ENCODE measurements at places on chromosomes 5 and 9.
A peak's percentile ranks its signal among the peaks of the same experiment; 100 is the strongest.

- peaks cover 5% of the 10 kb centered on the region for H3K36me3 ChIP-seq
- no peaks in the 10 kb centered on the region for H3K27me3 ChIP-seq
- H3K27ac ChIP-seq = no peak overlapping the region
- DNase-seq = no peak
Measured at GRCh38 chr5:443239-444151, 519 bp downstream of the EXOC3 start.

- DNase-seq = no peak
- H3K27ac ChIP-seq = no peak overlapping the region
- H3K4me3 ChIP-seq = no peak overlapping the region
- H3K36me3 ChIP-seq = peaks cover 23% of the 10 kb centered on the region
- H3K27me3 ChIP-seq = no peaks in the 10 kb centered on the region
- H3K4me1 ChIP-seq = peaks cover 7% of the 10 kb centered on the region
Measured at GRCh38 chr5:17279487-17279886, 62.1 kb downstream of the BASP1 start.

- no peaks in the 10 kb centered on the region for H3K36me3 ChIP-seq
- no peak for DNase-seq
- H3K4me3 ChIP-seq = no peak overlapping the region
- no peaks in the 10 kb centered on the region for H3K27me3 ChIP-seq
- H3K4me1 ChIP-seq = no peaks in the 10 kb centered on the region
Measured at GRCh38 chr5:76106149-76106548, 23.0 kb downstream of the SV2C start.

DNA sequence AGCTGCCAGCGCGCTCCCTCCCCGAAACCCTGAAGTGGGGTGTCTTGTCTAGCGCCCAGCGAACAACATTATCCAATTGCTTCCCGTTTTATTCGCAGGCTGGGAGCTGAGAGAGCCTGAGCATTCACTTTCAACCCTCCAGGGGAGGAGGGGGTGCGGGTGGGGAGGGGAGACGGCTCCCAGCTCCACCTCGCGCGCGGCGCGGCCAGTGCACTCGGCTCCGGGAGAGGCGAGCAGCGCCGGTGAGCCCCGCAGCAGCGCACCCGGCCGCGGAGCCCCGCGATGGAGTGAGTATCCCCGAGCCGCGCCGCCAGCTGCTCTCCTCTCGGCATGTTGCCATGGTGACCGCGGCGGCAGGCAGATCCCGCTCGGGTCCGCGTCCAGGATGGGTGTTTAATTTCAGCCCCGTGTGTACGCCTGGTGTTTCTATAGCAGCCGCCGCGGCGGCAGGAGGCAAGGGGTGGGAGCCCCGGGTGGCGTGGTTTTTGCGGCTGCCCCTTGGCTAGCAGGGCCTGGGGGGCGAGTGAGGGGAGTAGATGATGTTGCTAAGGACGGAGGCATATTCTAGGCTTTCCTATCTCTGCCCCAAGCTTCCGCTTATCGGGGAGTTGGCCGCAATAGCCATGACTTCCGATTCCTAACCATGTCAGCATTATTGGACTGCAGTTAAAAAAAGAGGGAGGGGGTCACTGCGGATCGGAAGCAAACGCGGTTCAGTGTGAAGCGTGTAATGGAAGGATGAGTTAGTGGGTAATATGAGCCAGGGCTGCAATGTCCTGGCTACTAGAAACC, 139.2 kb upstream of the PALM2AKAP2 start:
- peak; percentile 68 for DNase-seq
- peak overlapping the region; percentile 69 for H3K4me3 ChIP-seq
- peaks cover 70% of the 10 kb centered on the region for H3K27me3 ChIP-seq
- no peaks in the 10 kb centered on the region for H3K36me3 ChIP-seq
- H3K27ac ChIP-seq = no peak overlapping the region

GRCh38 chr5:132497488-132497997, 7.0 kb upstream of the IRF1 start:
- peaks cover 25% of the 10 kb centered on the region for H3K4me1 ChIP-seq
- H3K27ac ChIP-seq = peak overlapping the region; percentile 82
- H3K27me3 ChIP-seq = no peaks in the 10 kb centered on the region
